ENCODE measurements at places on chromosomes 4 and X.

DNA sequence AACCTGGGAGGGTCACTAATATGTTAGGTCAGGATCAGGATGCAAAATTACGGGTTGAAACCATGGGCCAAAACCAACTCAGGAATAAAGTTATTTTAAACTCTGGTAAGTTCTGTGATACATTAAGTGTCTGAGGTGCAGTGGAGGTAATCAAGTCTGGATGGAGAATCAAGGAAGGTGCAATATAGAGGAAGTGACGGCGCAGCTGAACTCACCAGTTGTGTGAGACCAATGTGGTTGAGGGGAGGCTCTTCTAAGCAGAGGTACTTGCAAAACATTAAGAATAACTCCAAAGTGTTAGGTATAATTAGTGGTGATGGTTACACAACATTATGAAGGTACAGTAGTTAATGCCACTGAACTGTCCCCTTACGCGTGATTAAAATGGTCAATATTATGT, 19.7 kb downstream of the GAB3 start:
- DNase-seq: no peak

DNA sequence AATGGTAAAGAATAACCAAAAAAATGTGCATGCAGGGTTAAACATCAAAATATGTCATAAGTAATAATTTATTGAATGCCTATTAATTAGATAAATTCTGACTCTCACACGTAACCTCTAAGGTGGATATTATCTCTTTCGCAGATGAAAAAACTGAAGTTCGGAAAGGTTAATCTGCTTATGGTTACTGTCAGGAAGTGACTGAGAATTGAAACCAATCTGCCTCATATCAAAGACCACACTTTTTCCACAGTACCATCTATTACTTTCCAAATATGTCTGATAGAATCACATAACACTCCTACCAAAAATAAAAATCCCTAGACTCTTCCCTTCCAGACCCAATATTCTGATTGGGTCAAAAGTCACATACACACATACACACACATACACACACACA, 6.2 kb downstream of the CHIC2 start:
- DNase-seq: no peak

GRCh38 chrX:115940888-115941332, 229.6 kb upstream of the AGTR2 start:
- DNase-seq: no peak

- no peak for DNase-seq
These were observed 27.9 kb upstream of the LCORL start for GRCh38 chr4:18049446-18049845.

DNA sequence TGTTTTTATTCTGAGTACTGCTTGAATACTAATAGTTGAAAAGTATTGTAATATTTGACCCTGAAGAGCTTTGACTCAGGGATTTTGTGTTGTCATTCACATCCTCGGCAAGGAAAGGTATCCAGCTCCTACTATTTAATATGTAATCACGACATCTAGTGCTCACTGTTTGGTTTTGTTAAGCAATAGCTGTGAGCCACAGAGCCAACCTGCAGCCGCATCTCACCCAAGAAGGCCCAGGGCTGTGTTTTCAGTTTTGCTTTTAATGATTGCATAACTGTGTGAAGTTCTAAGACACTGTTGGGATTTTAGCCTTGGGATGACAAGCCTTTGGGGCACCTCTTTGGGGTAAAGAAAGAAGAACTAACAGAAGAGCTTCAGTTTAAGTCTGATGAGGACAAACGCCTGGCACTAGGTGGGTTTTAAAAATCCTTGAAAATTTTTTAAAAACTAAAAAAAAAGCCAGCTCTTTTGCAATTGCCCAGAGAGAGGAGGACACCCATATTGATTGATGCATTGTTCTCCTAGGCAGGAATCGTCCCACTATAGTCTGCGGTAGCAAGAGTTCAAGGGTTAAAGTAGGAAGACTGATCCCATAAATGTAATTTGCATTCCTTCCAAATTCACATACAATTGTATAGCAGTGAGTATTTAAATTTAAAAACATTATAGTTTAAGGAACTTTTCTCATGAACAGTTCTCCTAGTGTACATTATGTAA, 157.8 kb downstream of the RELL1 start:
- no peak for DNase-seq

DNA sequence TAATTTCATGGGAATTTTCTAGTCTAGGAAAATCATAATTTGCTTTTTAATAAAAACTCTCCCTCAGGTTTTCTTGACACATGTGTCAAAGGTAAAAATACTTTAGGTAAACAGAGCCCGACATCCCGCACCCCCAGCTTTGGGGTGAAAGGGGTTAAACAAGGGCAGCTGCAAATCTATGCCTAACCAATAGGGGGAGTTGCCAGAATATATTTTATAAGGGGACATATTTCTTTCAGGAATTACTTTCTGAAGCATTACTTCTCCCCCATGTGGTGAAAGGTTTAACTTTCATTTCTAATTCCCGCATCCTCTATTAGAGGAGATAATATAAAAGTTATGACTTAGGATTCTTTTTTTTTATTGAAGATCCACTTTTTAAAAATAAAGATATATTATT, 53.9 kb upstream of the HEPH start:
- no peak for DNase-seq

- DNase-seq: no peak
These were observed 51.7 kb upstream of the VEGFC start for GRCh38 chr4:176844448-176844847.

DNA sequence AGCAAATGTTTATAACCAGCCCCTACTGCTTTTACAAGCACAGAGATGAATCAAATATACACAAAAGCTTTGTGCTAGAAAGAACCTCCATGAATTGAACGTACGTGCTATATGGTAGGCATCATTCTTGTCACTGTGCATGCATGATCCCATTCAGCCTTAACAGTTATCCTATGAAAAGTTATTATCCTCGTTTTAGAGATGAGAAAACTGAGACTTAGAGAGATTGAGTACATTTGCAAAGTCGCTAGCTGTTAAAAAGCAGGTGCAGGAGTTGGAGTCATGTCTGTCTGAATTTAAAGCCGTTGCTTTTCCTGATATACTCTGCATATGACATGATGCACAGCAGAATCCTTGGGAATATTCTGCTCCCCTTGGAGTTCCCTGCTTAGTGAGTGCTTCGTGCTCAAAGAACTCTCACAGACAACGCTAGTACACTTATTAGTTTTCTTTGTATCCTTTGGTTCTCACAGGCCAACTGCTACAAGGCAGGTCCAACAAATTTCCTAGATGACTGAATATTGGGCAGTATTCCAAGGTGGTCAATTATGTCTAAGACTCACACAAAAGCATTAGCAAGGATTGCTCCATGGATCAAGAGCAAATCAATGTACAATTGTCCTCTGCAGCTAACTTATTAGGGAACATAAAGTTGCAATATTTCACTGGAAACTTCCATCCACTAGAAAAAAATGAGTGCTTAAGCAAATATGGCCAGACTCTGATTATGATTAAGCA, 42.8 kb upstream of the TRIM2 start:
- DNase-seq: no peak

DNA sequence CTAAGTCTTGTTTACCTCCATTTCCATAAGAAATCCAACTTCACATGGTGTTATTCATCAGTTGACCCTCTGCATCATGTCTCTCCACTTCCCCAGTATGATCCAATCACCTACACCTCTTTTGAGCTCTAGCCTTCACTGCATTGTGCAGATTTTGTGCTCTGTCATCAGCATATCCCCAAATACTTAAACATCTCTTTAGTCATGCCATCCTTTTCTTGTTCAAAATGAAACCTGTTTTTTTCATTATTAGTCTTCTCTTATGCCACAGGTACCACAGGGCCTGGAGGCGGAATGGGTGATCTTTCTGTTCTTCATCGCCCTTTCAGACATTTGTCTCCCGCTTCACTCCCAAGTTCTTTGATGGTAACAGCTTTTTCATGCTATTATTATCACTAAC, 382.7 kb upstream of the GALNTL6 start:
- no peak for DNase-seq

DNA sequence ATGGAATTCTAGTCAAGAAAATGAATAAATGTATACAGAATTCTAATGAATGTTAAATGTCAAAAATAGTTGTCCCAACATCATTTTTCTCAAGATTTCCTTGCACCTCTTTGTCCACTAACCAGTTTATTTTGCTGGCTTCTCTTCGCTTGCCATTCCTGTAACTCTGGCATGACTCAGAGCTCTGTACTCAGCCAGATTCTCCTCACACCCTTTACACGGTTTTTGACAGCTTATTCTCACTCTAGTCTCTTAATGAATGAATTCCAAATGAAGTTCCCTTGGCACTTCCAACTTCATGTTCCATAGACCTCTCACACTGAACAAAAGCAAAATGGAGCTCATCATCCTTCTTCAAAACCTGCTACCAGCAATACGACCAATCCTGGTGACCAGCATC, 419.3 kb upstream of the SLIT2 start:
- DNase-seq: no peak

GRCh38 chr4:134328741-134329140, 127.2 kb upstream of the PABPC4L start:
- no peak for DNase-seq

DNA sequence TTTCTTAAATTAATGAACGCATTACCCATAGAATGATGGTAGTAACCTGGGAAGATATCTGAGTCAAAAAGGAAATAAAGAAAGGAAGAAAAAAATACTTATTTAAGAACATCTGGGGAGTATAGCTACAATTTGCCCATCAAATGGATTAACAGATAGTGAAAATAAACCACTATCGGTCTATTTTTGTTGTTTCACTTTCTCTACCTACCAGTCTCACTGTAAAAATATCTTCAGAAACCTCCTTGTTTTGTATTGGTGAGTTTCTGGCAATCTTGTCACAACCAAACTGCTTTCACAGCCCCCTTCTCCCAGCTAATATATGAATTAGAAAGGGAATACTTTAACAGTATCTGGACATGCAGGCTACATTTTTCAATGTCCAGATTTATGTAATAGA, 783.5 kb downstream of the STPG2 start:
- DNase-seq: no peak

- no peak for DNase-seq
These were observed 248.6 kb downstream of the HNRNPD start for GRCh38 chr4:82124932-82125786.

DNA sequence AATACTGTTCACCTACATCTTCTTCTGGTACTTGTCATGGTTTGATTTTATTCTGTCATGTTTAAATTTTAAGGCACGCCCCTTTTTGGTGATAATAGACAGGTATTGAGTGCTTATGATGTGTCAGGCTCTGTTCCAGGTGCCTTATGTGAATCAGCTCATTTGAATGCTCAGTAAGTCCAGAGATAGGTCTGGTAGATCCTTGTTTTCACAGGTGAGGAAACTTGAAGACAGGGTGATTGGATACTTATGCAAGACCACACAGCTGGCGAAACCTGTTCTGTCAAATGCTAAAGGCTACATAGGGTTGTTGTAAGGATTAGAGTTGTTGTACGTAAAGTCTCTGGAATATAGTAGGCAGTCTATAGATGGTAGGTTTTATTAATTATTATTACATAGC, 9.6 kb upstream of the SLC25A14 start:
- DNase-seq: no peak
